ENCODE measurements at places on chromosomes 5 and 9.
A peak's percentile ranks its signal among the peaks of the same experiment; 100 is the strongest.

- DNase-seq = no peak
Measured at GRCh38 chr5:127085371-127085770, 12.1 kb upstream of the C5orf63 start.

- no peak for DNase-seq
Measured at GRCh38 chr9:27792971-27793689, 219.8 kb upstream of the C9orf72 start.

DNA sequence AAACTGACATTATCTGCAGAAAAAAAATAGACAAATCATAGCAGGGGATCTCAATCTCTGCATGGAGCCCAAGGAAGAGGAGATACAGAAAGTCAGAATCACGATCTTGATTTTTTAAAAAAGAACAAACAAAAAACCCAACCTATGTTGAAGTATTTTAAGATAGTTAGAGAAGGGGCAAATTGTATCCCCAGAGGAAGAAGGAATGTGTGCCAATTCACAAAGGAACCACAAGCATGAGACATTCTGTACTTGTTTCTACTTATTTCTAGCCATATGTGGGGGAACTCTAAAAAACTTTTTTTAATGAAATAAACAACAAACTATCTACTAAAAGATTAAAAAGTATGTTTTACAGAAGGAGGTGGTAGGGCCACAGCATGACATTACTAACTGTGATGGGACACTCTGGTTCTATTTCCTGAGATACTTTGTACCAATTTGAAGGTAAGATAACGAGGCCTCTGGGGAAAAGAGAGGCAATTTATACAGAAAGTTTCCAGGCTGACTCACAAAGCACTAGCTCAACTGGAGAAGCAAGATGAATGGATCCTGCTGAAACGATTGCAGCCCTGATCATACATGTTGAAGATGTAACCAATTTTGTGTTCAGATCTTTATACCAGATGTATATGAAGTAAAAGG is 22.5 kb downstream of the RANBP3L start:
- no peak for DNase-seq

DNA sequence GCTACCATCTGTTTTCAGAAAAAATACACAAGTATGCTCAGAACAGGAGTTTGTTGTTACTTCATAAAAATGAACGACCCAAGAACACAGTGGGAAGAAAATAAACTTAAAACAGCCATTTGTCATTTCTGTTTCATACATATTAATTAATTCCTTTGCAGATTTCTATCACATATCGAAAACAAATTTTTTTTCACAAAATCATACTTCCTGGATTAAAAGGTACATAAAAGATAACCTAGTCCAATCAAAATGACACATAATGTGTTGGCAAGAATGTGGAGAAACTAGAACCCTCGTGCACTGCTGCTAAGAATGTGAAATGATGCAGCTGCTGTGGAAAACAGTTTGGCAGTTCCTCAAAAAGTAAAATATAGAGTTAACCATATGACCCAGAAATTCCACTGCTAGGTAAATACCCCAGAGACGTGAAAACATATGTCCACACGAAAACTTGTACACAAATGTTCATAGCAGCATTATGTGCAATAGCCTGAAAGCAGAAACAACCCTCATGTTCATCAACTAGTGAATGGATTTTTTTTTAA is 46.0 kb downstream of the MYO10 start:
- DNase-seq = no peak

- DNase-seq = no peak
Measured at GRCh38 chr9:38038307-38039089, 30.5 kb downstream of the SHB start.

DNA sequence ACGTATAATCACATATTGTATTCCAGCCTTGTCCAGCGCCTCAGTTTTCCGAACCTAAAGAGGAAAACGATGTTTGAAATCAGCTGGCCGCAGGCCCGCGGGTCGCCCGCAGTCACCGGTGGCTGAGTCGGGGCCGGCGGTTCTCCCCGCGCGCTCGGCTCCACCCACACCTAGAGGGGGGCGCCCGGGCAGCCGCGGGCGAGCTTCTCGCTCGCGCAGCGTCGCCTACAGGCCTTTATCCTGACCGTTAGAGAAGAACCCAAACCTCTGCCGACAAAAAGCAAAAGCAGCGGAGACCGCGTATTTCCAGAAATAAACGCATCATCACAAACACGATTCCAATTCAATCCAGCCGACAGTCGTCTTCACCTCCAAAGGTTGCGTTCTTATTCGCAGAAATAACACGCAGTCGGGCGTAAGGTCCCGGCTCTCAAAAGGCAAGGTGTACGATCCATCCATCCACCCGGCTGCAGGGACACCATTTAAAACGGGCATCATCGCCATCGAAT is 725 bp upstream of the NIPBL start:
- DNase-seq = peak; percentile 54
